ENCODE measurements at places on chromosomes 13 and 19.

DNA sequence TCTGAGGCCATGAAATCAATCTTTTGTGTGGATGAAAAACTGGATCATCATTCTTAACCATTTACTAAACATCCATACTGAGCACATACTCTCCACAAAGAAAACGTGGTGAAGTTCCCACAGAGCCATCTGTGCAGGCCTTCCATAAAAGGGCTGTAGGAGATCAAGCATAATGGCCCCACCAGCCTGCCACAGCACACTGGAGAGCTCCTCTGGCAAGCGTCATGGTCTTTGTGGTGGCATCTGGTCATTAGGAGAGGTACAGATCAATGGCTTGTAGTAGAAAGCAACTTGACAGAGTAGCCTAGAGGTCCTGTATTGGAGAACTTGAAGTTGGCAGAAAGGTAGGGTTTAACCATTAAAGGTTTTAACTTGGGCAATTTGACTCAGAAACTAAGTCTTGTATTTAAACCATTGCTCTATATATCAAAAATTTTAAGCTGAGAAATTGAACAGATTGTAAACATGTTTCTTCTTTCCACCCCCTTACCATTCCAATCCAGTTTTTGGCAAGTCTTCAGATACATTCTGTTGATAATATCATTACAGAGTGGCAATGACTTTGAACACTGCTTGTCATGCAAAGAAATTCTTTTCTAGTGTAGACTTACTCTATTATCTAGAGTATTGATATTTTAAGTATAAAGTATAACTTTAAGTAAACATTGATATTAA, 128.3 kb downstream of the LMO7 start:
- no peak for DNase-seq

- no peak for DNase-seq
These were observed 21.2 kb downstream of the MISP start for GRCh38 chr19:772063-772462.

GRCh38 chr19:33627526-33627925, 5.8 kb downstream of the CHST8 start:
- DNase-seq, result no peak

DNA sequence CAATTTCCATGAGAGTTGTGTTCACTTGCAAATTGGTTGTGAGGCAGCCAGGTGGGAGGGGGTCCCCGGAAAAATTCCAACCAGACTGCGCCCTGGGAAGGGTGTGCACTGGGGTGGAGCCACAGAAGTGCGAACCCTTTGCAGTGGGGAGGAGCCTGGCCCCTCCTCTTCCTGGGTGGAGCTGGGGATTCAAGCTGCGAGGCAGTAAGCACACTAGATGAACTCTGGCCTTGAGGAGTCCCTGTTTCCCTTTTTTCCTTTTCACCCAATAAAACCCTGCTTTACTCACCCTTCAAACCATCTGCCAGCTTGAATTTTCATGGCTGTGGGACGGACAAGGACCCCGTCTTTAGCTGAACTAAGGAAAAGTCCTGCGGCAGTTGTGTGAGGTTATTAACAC, 31.0 kb upstream of the MBNL2 start:
- no peak for DNase-seq

DNA sequence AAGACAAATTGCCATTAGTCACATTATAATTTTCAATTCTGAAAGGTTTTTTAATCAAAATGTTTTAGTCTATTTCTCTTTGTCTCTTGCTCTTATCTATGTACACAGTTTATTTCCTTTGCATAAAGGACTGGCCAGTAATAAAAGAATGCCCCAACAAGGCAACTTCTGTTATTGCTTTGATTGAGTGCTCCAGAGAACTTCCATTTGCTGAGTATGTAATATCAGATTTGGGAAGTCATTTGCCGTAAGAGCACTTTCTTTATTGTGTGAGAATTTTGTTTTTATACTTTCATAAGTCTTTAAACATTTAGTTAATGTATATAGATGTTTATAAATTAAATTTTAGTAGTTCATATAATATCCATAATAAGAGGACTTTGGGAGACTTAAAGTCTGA, 1140.4 kb downstream of the PCDH9 start:
- DNase-seq, result no peak

- DNase-seq, result peak; percentile 53
These were observed 6.7 kb upstream of the PLIN4 start for GRCh38 chr19:4524808-4525562.

GRCh38 chr19:33396701-33397535, 23.4 kb downstream of the CEBPG start:
- no peak for DNase-seq

- DNase-seq, result no peak
These were observed 245.1 kb downstream of the KCTD12 start for GRCh38 chr13:76641056-76641455.

GRCh38 chr13:41765813-41766212, 195.1 kb downstream of the VWA8 start:
- no peak for DNase-seq

DNA sequence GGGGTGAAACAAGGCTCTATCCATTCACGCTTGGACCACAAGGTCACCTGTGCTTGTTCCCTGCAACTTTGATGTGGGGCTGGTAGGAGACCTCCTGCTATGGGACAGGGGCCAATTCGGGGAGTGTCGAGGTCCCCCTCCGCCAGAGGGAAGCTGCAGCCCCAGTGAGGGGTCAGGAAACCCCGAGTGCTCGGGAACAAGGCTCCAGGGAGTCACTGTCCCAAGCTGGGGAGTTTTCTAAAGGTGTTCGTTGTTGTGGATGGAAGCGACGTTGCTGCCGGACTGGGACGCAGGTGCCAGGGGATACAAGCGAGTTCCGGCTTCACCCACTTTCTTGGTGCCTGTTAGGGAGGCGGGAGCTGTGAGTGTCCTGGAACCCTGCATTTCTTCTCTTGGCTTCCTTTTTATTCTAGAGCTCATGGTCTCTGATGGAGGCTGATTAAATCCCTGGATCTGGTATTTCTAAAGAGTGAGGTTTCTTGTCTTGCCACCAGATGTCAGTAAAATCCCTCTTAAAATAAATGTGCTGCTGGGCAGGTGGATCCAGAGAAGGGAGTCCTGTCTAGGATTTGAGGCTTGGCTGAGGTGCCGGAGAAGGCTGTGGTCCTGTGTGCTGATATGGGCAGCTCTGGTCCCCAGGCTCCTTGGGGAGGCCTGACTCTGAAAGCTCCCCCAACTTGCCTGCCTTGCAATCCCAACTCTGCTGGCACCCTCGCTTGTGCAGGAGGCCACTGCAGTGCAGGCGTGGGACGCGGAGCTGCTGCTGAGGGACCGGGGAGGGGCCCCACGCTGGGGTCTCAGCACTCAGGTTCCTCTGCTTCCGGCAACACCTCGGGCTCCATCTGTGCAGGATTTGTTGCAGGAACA, 153.9 kb downstream of the TEX29 start:
- no peak for DNase-seq

- DNase-seq, result no peak
These were observed 434.5 kb downstream of the PCDH9 start for GRCh38 chr13:66795636-66796035.

- no peak for DNase-seq
These were observed 85.7 kb downstream of the SHISA2 start for GRCh38 chr13:25966086-25966485.

- DNase-seq, result no peak
These were observed 14.0 kb downstream of the ELL start for GRCh38 chr19:18507727-18508440.

GRCh38 chr13:58018020-58018419, 386.5 kb downstream of the PCDH17 start:
- no peak for DNase-seq

GRCh38 chr13:21130116-21130515, 46.2 kb downstream of the SKA3 start:
- DNase-seq, result no peak

GRCh38 chr19:19202707-19203011, 555 bp downstream of the NR2C2AP start:
- DNase-seq, result no peak

- DNase-seq, result no peak
These were observed 62.7 kb upstream of the MYCBP2 start for GRCh38 chr13:77389625-77390000.

DNA sequence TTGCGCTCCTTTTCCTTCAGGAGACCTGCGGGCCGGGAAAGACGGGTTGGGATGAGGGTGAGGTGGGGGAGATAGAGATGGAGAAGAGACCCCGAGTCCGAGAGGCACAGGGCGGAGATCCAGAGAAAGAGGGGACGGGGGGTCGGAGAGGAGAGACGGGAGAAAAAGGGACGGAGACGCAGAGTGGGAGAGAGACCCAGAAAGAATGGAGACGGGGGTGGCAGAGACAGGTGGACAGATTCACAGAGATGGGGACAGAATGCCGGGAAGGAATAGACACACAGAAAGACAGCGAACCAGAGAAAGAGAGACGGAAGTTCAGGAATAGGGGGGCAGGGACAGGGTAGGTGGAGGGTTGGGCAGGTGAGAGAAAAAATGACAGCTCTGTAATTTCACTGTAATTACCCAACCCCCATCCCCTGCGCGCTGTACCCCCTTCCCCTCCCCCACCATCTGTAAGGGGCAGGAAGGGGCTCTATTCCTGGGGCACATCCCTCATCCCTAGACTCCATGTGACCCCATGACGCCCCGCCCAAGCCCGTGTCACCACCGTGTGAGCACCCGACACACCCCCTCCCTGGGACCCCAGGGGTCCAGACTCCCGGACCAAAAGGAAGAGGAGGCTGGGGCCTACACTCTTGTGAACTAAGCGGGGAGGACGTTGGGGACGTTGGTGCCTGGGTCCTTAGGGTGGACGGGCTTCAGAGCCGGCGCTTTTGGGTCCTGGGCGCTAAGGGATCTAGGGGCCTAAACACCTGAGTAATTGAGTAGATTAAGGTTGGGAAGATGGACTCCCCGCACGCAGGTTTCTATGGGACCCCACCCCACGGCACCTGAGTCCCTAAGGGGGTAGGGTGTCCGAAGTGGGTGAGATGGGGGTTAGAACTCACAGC, 967 bp downstream of the DBP start:
- no peak for DNase-seq

DNA sequence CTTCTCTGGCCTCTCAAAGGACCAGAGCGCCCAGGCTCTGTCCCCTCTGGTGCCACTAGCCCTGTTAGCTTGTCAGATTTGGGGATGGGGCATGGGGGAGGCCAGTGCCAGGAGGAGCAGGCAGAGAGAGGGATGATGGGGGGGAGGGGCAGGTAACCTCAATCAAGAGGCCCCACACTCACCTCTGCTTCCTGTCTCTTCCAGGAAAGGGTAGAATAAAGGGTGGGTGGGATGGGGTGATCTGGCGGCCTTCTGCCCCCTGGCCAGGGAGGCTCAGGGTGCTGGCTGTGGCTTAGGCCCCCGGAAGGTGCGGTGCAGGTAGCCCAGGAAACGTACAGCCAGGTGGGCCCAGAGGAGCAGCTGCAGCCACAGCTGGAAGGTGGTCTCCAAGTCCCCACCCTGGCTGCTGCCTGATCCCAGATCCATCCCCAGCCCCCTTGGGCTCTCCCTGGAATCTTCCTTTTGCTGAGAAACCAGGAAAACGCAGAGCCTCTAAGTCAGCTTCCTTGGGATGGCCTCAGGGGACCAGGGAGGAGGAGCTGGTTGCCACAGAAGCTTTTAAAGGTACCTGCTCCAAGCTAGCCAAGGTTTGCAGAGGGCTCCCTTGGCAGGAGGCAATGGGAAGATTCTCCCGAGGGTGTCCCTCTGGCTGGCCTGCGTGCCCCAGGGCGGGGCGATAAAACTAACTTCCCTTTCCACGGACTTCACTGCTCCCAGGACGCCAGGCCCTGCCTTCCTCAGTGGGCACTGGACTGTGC, 5.3 kb downstream of the PRKACA start:
- no peak for DNase-seq

DNA sequence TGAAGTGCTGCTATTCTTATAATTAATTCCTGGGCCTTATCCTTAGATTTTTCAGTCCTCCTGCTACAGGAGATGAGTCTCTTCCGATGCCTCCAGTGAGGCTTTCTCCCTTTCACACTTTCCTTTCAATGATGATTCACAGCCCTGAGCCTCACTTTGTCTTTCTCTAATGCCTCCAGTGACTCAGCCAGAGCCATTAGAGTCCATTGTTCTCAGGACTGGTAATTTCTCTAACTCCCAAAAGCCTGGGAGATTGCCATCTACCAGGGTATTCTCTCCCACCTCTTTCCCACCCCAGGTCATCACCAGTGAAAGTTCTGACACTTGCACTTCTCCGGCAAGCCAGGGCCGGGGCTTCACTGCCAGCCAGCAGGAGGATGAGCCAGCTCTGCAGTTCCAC, 49.6 kb upstream of the ARGLU1 start:
- no peak for DNase-seq

- DNase-seq, result no peak
These were observed 255.1 kb upstream of the SOX21 start for GRCh38 chr13:94967183-94968039.

DNA sequence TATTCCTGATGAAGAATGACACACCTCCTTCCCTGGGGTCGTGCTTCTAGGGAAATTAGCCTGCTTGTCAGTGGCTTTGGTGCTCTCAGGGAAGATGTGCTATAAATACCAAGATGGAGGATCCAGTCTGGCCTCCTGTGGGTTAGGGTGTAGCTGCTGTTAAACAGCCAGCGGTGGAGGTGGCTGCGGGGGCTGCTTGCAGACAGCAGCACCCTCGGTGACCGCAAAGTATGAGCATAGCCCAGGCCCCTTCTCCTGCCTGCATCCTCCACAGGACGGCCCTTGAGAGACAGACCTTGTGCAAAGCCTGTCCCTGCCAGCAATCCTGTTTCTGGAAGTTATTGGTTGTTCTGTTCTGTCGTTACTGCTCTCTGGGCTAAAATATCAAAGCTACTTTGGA, 11.4 kb downstream of the VSTM2B start:
- DNase-seq, result no peak

DNA sequence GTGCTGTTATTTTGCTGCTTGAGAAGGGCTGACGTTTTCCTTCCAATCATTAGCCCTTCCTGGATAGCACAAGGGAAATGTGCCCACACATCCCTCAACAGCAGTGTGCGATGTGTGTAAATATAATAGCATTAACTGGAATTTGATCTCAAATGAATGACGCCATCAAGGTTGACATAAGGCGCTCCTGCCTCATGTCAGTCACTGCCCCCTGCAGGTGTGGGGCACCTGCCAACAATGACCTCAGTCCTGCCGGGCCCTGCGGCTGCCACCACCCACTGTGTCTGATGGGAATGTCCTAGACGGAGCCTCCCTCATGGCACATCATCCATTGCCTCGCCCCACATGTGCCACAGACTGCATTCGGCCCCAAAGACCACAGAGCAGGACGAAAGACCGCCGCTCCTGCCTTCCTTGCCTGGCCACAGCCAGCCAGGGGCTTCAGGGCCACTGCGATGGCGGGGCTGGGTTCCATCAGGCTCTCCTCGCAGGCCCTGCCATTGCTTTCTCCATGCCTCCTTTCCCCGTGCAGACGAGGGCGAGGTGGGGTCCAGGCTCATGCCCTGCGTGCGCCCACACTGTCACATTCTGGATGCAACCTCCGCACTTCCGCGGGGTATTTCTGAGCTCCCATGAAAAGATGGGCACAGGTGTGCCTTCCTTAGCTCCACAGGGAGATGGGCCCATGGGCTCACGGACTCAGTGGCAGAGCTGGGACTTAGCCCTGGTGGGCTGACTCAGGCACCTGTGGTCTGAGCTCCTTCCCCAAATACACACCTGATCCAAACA, 146.7 kb downstream of the SOX1 start:
- no peak for DNase-seq
